ENCODE measurements at places on chromosomes 12 and 14. TPM values are rescaled to one million over a fixed set of nuclear protein-coding genes. Genes with fewer than 3 reads are reported as not detected.

DNA sequence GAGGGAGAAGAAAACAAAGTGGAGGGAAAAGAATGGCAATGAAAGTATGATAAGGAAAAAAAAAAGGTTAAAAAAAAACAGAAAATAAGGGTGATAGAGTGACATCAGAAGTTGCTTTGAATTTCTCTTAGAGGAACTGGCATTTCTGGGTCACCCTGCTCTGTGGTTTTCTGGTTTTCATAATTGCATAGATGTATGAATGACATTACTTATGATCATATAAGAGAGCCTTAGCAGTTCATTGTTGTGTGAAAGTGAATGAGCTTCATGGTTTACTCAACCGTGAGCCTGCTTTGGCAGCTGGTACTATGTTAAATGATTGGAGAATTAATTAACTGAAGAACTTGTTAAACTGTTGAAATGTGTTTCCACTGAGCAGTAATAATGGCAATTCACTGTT is 336.4 kb upstream of the FBXO33 start:
- no peaks in the 10 kb centered on the region for H3K36me3 ChIP-seq
- H3K27ac ChIP-seq: no peak overlapping the region
- H3K4me1 ChIP-seq: no peaks in the 10 kb centered on the region
- DNase-seq: no peak
- H3K27me3 ChIP-seq: no peaks in the 10 kb centered on the region

GRCh38 chr12:50188241-50188781 is 21.1 kb upstream of the CERS5 start:
- peaks cover 12% of the 10 kb centered on the region for H3K36me3 ChIP-seq
- H3K27ac ChIP-seq: peak overlapping the region; percentile 15
- no peak for DNase-seq
- no peaks in the 10 kb centered on the region for H3K27me3 ChIP-seq

- H3K4me1 ChIP-seq: peaks cover 68% of the 10 kb centered on the region
- H3K27me3 ChIP-seq: no peaks in the 10 kb centered on the region
- peak overlapping the region; percentile 94 for H3K27ac ChIP-seq
- DNase-seq: no peak
- H3K4me3 ChIP-seq: peak overlapping the region; percentile 88
These were observed 353 bp downstream of the BAG5 start for GRCh38 chr14:103562179-103562428.

- no peaks in the 10 kb centered on the region for H3K36me3 ChIP-seq
- H3K27me3 ChIP-seq: no peaks in the 10 kb centered on the region
- H3K27ac ChIP-seq: no peak overlapping the region
- no peak for DNase-seq
- no peak overlapping the region for H3K4me3 ChIP-seq
These were observed 808.1 kb upstream of the USP15 start for GRCh38 chr12:61452076-61452475.

- no peaks in the 10 kb centered on the region for H3K27me3 ChIP-seq
- H3K27ac ChIP-seq: no peak overlapping the region
- H3K4me1 ChIP-seq: no peaks in the 10 kb centered on the region
- no peak overlapping the region for H3K4me3 ChIP-seq
- DNase-seq: no peak
- no peaks in the 10 kb centered on the region for H3K36me3 ChIP-seq
These were observed 219.3 kb downstream of the TRHDE start for GRCh38 chr12:72491426-72491825.

DNA sequence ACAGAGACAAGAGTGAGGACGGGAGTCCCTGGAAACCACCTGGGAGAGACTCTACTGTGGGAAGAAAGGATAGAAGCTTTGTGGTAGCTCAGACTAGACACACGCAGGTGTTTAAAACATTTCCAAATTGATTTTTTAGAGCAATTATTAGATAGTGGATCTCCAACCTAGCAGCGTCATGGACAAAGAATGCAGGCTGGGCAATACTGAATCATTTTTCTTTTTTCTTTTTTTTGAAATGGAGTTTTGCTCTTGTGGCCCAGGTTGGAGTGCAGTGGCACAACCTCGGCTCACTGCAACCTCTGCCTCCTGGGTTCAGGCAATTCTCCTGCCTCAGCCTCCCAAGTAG is 13.1 kb downstream of the GPR132 start:
- no peaks in the 10 kb centered on the region for H3K4me1 ChIP-seq
- H3K27me3 ChIP-seq: no peaks in the 10 kb centered on the region
- H3K4me3 ChIP-seq: no peak overlapping the region
- no peak for DNase-seq

DNA sequence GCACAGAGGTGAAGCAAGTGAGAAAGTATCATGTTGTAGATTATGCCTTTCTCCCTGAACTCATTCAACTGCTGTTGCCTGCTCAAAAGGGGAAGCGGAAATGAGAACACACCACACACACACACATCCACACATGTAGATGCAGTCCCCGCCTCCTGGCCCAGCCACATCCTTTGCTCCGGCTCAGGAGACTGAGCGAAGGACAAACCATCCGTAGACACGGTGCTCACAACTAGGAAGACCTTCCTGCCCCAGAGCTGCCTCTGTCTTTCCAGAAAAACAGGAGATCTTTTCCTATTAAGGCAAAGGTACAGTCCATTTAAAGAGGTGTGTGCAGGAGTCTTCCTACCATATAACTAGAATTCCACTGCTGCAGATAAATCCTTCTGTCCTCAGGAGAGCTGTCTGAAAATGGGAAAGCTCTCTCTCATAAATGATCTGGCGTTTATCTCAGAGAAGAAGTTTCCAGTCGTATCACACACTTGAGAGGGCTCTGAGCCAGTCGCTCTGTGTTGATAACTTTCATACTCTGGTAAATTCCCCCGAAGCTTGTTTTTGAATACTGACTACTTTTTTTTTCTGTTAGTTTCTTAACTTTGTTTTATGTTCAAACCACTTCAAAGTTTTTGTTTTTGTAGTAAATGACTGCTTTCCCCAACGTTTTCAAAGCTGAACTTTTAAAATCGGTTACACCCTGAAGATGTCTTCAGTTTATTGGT is at the start of gene TESPA1:
TSS of gene TESPA1 (minus strand) at position 105 of the 719 bp plus-strand sequence. CDS start 10,200 bp downstream, outside the sequence.
- H3K36me3 ChIP-seq: no peaks in the 10 kb centered on the region
- no peak within 1 kb of the TSS for H3K4me3 ChIP-seq
- peaks cover 12% of the 10 kb centered on the region for H3K4me1 ChIP-seq
- H3K27ac ChIP-seq: peak within 1 kb of the TSS; percentile 54
- H3K27me3 ChIP-seq: no peaks in the 10 kb centered on the region

DNA sequence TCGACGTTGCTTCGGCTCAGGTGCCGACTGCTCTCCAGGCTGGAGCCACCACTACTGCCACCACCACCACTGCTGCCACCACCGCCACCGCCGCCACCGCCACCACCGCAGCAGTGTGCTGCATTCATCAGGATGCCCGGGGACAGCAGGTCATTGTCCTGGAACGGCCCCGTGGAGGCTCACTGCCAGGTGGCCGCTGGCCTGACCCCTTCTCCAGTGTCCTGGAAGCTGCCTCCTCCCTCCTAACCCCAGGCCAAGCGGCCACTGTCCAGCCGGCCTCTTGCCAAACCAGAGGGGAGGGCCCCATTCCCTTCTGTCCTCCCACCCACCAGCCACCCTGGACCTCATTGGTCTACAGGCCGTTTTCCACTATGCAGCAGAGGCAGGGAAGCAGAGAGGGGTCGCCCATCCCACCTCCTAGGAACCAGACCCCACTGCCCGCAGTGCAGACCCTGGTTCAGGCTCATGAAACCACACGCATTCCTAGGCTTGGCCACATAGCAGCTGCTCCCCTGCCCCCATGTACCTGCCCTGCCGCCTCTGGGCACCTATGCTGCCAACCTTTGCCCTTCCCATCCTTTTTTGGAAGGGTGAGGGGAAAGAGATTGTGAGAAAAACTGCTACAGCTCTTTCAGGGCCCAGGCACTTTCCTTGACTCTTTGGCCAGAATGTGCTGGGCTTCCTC is 15.2 kb downstream of the ARL6IP4 start:
- peak overlapping the region; percentile 4 for H3K27ac ChIP-seq
- no peaks in the 10 kb centered on the region for H3K27me3 ChIP-seq
- peaks cover 12% of the 10 kb centered on the region for H3K4me1 ChIP-seq
- H3K36me3 ChIP-seq: no peaks in the 10 kb centered on the region
- no peak for DNase-seq

DNA sequence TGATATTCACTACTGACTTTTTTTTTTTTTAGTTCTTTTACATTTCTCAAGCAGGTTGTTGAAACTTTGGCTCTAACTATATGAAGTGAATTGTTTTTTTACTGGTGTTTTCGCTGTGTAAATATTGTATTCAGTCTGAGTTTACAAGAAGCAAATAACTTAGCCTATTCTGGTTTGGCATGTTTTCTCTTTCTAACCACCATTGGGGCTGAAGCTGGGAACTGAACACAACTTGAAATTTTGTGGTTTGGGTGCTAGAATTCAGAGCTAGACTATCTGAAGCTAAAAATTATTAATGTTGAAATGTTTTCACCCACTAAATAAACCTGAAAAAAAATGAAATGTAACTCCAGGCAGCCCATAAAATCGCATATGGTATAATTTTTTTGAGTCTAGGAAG is 37.2 kb downstream of the RAD51B start:
- no peak for DNase-seq
- no peak overlapping the region for H3K4me3 ChIP-seq
- H3K4me1 ChIP-seq: no peaks in the 10 kb centered on the region
- no peak overlapping the region for H3K27ac ChIP-seq
- H3K36me3 ChIP-seq: no peaks in the 10 kb centered on the region
- H3K27me3 ChIP-seq: no peaks in the 10 kb centered on the region

GRCh38 chr14:20873370-20874177 is 17.6 kb upstream of the RNASE3 start:
- no peak overlapping the region for H3K4me3 ChIP-seq
- H3K27ac ChIP-seq: no peak overlapping the region
- no peaks in the 10 kb centered on the region for H3K36me3 ChIP-seq
- DNase-seq: no peak
- H3K4me1 ChIP-seq: no peaks in the 10 kb centered on the region

DNA sequence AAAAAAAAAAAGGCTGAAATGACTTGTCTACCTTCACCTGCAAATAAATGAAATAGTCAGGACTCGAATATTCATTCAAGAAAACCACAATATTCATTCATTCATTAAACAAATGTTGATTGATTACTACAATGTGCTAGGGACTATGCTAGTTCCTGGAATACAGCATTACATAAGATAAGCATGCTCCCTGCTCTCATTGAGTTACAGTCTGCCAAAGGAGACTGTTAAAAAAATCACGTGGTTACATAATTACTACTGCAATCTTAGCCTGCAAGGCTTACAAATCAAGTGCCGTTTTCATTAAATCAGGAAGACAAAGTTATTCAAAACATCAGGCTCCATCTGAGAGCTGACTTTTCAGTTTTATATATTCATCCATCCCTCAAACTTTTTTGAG is 70.4 kb upstream of the RIC8B start:
- H3K27me3 ChIP-seq: no peaks in the 10 kb centered on the region
- no peak for DNase-seq
- H3K27ac ChIP-seq: no peak overlapping the region
- no peaks in the 10 kb centered on the region for H3K4me1 ChIP-seq
- H3K36me3 ChIP-seq: no peaks in the 10 kb centered on the region
- no peak overlapping the region for H3K4me3 ChIP-seq

DNA sequence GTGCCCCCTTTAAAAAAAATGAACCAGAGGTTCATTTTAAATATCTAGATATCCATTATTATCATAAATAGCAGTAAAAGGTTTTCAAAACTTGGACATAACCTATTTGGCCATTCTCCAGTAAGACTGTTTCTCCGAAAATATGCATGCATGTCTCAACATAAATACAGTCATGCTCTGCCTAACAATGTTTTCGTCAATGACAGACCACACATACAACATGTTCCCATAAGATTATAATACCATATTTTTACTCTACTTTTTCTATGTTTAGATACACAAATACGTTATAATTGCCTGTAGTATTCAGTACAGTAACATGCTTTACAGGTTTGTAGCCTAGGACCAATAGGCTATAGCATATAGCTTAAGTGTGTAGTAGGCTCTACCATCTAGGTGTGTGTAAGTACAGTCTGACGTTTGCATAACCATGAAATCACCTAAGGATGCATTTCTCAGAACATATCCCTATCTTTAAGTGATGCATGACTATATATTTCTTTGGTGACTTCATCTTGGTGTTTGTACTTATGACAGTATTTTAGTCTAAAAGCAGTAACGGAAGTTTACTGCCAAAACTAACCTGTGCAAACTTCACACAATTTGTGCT is 3.2 kb downstream of the TMEM19 start:
- no peaks in the 10 kb centered on the region for H3K36me3 ChIP-seq
- DNase-seq: no peak
- H3K4me1 ChIP-seq: peaks cover 48% of the 10 kb centered on the region
- no peak overlapping the region for H3K27ac ChIP-seq
- peak overlapping the region; percentile 8 for H3K4me3 ChIP-seq

- no peaks in the 10 kb centered on the region for H3K27me3 ChIP-seq
- no peaks in the 10 kb centered on the region for H3K36me3 ChIP-seq
- no peak overlapping the region for H3K27ac ChIP-seq
- DNase-seq: no peak
These were observed 5.9 kb downstream of the C12orf71 start for GRCh38 chr12:27076468-27076867.

DNA sequence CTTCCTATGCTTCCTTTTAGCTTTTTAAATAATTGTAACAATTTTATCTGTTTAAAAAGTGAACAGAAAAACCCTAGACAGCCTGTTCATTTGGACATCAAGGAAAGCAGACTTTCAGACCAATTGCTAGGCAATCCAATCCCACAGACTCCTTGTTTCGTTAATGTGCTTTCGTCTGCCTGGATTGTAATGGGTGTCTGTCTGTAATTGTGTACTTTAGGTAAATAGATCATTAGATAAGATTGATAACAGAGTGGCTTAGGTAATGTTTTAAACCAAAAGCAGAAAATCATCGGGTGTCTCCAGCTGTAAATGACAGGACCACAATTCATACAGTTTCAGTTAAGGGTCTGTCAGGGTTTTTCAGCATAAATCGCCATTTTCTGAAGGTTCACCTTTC is 19.6 kb downstream of the CCDC60 start:
- DNase-seq: no peak
- no peaks in the 10 kb centered on the region for H3K4me1 ChIP-seq
- H3K36me3 ChIP-seq: no peaks in the 10 kb centered on the region
- no peak overlapping the region for H3K27ac ChIP-seq

GRCh38 chr12:97886511-97887176 is 424.0 kb downstream of the RMST start:
- no peak overlapping the region for H3K4me3 ChIP-seq
- no peak for DNase-seq
- no peak overlapping the region for H3K27ac ChIP-seq

- H3K4me1 ChIP-seq: no peaks in the 10 kb centered on the region
- no peak overlapping the region for H3K27ac ChIP-seq
- no peaks in the 10 kb centered on the region for H3K36me3 ChIP-seq
- H3K4me3 ChIP-seq: no peak overlapping the region
- DNase-seq: no peak
These were observed 234.9 kb upstream of the CAND1 start for GRCh38 chr12:67034110-67034879.

- no peaks in the 10 kb centered on the region for H3K36me3 ChIP-seq
- H3K27me3 ChIP-seq: no peaks in the 10 kb centered on the region
- H3K27ac ChIP-seq: no peak overlapping the region
- no peak overlapping the region for H3K4me3 ChIP-seq
- no peaks in the 10 kb centered on the region for H3K4me1 ChIP-seq
These were observed 48.7 kb upstream of the WSCD2 start for GRCh38 chr12:108080363-108080762.

- H3K27me3 ChIP-seq: no peaks in the 10 kb centered on the region
- no peak overlapping the region for H3K27ac ChIP-seq
- peaks cover 18% of the 10 kb centered on the region for H3K4me1 ChIP-seq
- DNase-seq: no peak
- no peaks in the 10 kb centered on the region for H3K36me3 ChIP-seq
These were observed 93.4 kb upstream of the CPM start for GRCh38 chr12:69026336-69026735.

Gene TRIP11
- 27.0 TPM for total RNA-seq

Gene OR4E2
- total RNA-seq: not detected

Gene TSPAN8
- 2.9 TPM for total RNA-seq

Gene SLC7A8
- 68.5 TPM for total RNA-seq

Gene ZNF891
- total RNA-seq: 3.4 TPM

Gene DENND5B
- 25.3 TPM for total RNA-seq

Gene CLEC4C
- total RNA-seq: not detected

Gene SSTR1
- 1.2 TPM for total RNA-seq

All from vagina (tissue), 2 donors.